ENCODE measurements at places on chromosomes 4 and X.

GRCh38 chr4:116668190-116668589, 417.2 kb downstream of the TRAM1L1 start:
- no peak for DNase-seq

GRCh38 chrX:131675596-131676194, 131.8 kb downstream of the OR13H1 start:
- no peak for DNase-seq

DNA sequence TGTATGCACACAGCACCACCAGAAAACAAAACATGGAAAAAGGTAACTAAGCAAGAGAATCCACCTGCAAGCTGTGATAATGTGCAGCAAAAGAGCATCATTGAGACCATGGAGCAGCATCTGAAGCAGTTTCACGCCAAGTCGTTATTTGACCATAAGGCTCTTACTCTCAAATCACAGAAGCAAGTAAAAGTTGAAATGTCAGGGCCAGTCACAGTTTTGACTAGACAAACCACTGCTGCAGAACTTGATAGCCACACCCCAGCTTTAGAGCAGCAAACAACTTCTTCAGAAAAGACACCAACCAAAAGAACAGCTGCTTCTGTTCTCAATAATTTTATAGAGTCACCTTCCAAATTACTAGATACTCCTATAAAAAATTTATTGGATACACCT, 90.2 kb downstream of the TET2 start:
- DNase-seq, result no peak

DNA sequence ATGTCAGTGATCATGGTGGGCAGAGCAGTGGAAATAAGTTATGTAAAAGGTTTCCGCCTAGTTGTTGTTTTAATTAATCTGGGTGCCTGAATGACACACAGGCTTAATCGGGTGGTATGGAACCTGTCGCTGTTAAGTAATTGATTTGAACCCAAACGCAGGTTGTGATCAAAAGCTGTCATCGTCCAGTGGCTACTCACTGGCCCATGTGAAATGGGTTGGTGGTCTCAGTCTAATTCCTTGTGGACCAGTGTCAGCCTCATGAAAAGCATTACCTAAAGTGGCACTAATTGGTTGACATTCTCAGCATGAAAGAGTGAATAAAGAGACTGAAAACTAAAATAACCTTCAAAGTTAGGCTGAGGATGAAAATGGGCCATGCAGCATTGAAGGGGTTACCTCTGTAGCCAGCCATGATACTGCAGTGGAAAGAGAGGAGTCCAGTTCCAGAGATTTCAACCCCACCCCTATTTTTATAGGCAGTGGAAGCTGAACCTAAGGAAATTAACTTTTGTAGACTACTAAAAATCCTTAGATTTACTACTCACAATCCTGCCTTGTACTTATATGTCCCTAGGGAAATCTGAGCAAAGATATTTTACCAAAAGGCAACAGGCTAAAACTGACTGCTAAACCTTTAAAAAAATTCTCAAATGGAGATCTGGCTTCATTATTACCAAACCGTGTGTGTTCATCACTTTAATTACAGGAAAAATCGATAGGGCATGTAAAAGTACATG, 251.7 kb upstream of the TENM3 start:
- DNase-seq, result no peak

DNA sequence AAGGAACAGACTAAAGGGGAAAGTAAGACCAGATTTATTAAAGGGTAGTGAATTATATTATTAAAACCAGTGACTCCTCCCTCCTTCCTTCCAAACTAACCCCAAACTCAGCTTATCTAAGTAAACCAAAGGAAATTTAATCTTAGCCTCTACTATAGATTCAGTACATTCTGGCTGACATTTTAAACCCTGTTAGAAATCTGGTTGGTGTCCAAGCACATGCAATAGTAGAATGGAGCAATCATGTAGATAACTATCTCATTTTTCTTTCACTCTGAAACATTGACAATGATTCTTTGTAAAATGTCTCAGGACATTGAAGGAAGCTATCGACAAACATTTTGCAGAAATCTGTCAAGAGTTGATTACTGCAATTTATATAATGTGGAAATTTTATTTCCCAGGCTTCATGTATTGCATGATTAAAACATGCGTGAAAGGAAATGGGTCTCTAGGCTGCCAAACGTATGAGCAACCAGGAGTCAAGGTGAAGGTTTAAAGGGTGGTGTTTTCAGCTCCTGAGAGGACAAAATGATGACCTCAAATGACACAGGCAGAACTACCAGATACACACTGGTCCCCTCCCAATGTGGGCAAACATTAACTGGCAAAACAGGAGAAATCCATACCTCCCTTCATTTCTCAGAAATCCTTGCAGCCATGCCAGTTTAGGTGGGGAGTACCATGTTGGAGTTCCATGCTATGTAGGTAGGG, 58.2 kb upstream of the RBM47 start:
- no peak for DNase-seq

DNA sequence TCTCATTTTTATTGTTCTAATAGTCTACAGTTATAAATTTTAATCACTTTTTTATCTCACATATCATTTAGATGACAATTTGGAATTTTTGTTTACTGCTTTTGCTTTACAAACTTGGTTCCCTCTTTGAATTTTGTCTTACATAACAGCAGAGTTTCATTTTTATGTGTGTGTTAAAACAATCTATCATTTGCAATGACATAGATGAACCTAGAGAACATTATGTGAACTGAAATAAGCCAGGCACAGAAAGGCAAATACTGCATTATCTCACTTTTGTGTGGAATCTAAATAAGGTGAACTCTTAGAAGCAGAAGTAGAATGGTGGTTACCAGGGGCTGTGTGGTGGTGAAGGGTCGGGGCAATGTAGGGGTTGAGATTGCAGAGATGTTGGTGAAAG, 170.7 kb downstream of the GASK1B start:
- DNase-seq, result no peak

DNA sequence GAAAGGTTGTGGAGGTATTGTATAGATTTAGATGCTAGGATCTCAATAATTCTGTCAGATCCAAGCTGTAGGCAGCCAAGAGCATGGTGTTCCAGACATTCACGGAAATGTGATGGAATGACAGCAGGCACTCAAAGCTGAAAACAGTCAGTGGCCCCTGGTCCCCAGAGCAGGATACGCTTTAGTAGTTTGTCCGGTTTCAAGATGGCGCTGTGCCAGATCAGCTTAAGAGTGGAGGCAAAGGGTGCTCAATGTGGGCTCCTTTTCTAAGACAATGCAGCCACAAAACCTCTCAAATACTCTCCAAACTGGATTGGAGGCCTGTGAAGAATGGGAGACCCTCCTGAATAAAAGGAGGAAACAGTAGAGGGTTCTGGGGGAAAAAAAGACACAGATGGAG, 291.2 kb upstream of the HS3ST1 start:
- no peak for DNase-seq

GRCh38 chr4:39668887-39669286, 29.0 kb upstream of the UBE2K start:
- DNase-seq, result no peak

DNA sequence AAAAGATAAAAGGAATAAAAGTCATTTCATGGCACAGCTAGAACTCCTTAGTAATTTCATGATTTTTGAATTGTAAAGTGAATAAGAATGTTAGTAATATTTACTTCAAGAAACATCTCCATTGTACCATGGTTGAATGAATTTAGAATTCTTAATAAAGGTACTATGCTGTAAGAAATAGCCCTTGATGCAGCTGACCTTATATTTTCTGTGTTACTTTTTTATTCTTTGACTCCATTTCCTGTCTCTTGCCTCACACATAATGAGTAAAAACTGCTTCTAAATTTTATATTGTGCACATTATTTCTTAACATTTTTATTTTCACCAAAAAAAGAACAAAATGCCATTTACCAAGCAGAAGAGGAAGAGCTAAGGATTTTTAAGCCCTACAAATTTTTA, 81.9 kb upstream of the PDHA2 start:
- no peak for DNase-seq

- no peak for DNase-seq
Measured at GRCh38 chr4:139913398-139913990, 240.5 kb downstream of the MAML3 start.

DNA sequence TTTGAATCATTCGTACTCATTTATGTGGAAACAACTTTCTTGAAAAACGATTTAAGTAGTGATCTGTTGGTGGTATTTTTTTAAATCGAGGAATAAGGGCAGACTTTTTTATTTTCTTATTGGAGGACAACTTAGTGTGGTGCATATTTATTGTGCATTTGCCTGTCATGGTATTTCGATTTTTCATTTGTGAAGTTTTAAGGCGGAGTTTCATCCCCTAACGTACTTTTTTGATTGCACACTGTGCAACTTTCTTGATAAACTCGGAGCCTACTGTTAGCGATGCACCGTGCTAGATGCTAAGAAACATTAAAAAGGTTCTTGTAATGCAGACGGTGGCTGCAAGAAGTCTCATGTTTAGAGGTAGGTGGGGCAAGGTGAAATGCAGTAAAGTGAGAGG, 1.4 kb downstream of the ZFX start:
- no peak for DNase-seq

DNA sequence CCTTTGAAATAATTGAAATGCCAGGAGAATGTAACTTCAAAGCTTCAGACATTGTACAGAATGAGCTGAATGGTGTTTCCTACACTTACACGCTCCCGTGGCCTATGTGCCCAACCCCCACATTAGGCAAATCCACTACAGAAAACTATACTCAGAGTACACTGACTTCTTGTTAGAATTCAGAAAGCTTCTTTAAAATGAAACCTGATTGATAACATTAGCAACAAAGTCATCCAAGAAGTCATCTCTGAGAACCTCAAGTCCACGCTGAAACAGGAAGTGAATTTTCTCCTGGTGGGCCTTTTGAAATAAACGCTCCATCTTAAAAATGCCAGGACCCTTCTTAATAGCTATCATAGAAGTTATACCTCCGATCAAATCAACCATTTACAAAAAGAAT, 136.3 kb downstream of the TSPAN5 start:
- no peak for DNase-seq

GRCh38 chr4:68361146-68361589, 11.3 kb upstream of the YTHDC1 start:
- no peak for DNase-seq

GRCh38 chr4:8320386-8320750, 50.8 kb downstream of the HTRA3 start:
- peak; percentile 12 for DNase-seq

- DNase-seq, result no peak
Measured at GRCh38 chr4:184824081-184824775, 1.5 kb downstream of the ACSL1 start.

DNA sequence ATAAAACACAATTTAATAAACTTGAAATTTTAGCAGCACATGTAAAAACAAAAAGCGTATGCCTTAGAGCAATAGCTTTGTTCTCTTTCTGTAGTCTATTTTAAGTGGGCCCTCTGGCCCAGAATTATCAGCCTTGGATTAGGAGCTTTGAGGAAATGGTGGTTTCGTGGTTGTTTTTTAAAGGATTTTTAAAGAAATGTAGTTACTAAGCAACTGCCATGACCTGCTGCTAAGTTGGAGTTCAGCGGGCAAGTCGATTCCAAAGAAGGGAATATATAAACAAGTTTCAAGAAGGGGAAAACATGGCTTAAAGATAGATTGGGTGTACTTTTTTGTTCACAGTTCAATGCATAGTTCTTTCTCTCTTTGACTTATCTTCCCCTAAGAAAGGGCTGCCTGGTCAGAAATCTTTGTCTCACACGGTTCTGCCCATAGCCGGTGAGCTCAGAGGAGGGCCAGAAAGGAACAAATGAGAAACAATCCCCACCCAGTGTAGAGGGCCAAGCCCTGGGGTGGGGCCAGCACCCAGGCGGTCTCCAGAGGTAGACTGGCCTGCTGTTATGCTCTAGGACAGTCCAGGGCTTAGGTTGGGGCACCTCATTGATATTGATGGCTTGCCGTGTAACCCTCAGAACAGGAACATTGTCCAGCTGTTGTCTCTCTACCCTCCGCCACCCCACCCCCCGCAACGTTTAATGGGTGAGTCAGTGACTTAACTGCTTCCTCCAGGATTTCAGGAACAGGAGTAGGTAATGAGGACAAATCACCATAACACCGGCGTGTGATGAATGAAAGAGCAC, 32.5 kb downstream of the DLG3 start:
- DNase-seq, result no peak

DNA sequence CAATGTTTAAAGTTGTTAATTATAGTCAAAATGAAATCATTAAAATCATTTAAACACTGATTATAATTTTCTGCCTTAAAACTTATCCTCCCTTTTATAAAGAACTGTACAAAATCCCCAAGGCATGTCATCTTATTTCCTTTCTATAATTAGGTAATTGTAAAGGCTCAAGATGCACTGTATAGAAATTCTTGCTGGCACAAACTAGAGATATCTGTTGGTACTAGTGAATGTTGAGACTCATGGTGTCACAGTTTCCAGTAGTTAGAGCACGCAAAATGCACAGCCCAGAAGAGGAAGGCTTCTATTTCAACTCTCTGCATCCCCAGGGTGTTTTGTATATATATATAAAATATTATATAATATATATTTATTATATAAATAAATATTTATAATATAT, 22.7 kb upstream of the PLA2G12A start:
- DNase-seq, result no peak

All from right hindlimb (tissue), 1 donor.